Nephron progenitor cell (in vitro differentiated cells): ENCODE measurements at places on chromosomes 3 and 15.

DNA sequence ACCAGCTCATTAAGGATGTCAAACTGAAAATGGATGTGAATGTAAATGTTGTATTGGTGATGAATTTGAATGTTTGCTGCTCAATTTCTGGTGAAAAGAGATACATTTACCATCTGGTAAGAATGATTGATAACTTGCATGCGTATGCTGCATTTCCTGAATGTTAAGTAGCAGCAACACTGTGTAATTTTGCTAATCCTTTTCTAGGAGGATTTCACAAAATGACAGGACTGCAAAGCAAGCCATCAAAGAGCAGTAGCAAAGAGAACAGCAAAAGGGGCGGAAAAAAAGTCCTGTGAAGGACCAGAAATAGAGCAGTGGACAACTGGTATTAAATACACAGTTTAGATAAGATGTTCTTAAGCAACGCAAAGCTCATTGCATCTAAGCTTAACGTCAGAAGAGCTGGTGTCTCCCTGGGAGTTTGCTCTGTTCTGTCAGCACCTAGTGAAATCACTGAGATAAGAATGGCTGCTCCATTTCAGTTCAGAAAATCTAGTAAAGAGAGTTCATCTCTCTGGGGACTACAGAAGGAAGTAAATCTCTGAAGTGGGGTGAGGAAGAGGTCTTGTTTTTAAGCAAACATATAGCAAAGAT is 23.5 kb upstream of the PAQR5 start:
- DNase-seq, result no peak

GRCh38 chr15:92906563-92907081 is 6.5 kb downstream of the CHD2 start:
- DNase-seq, result no peak

GRCh38 chr3:56691165-56692000 is 8.3 kb upstream of the TASOR start:
- no peak for DNase-seq

GRCh38 chr15:26222781-26223180 is 359.7 kb upstream of the ATP10A start:
- DNase-seq, result no peak

- DNase-seq, result no peak
These were observed 38.6 kb downstream of the PDZRN3 start for GRCh38 chr3:73586190-73586589.
